CMK (cell line): ENCODE measurements at places on chromosomes 1 and 21.

DNA sequence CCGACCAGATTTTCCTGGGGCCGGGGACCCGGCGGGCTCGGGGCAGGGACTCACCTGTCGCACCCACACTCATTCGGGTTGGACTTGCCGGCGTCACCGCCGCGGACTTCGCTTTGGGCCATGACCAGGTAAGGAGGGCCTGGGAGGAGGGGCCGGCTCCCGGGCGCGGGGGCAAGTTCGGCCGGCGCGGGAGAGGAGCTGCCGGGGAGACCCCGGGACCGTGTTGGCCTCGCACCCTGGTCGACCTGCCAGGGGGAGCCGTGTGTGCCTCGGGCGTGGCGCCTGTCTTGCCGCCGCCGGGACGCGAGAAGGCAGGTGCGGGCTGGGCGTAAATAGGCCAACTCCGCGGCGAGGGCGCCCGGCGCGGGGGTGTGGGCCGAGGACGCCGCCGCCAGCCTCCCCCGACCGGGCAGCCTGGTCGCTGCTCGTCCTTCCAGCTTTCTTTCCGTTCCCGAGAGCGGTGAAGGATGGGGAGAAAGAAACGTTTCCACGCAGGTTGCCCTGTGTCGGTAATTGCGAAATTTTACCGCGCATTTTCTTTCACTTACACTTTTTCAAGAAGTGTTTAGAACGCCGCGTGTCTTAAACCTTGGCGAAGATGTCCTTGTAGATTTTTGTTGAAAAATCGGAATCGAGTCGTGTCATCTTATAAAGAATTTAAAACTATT is 558 bp downstream of the USP1 start:
- no peak for DNase-seq

DNA sequence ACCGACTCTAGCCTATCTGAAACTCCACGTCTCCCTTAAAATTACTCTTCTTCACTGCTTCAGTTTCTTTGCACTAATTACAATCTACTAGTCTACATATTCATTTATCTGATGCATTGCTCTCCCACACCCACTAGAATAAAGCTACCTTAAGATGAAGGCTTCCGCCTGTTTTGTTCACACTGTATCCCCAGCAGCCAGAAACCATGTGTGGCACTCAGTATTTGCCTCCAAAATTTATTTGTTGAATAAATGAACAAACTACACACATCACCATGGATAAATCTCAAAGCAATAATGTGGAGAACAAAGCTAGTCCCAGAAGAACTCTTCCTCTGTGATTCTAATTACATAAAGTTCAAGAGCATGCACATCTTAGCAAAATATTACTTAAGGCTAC is 95.7 kb downstream of the DSCAM start:
- no peak for DNase-seq

DNA sequence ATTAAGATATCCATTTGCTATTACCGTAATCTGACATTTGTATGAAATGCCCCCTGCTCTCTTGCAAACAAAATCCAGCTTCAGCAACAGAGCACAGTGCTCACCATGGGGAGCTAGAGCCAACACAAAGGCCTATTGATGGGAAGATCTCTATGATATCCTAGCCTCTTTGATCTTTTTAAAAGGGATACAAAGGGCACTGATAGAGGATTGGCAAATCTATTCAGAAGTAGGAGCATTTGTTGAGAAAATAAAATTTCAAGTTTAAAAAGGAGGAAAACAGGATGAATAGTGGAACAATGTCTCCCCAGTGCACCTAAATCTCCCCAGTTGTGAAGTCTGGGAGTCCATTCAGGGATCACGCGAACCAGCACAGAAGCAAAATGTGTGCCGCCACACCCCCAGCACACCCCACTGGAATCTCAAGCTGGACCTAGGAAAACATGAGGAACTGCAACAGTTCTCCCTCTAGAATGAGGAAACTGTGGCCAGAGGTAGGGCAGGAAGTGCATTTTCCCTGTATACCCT is 32.2 kb downstream of the MRAP start:
- DNase-seq: no peak

DNA sequence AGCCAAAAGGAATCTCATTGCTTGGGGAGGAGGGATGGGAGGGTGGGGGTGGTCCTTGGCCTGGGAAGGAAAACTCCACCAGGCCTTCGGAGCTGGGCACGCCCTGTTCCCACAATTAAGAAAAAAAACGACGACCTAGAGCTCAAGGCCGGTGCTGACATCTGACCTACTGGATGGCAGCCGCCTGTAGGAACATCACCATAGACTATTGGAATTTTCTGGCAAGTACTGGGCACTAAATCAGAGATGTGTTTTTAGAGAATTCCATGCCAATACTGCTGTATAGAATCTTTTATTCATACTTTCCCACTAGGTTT is 729 bp downstream of the NADK start:
- peak; percentile 39 for DNase-seq

- peak; percentile 64 for DNase-seq
Observed at GRCh38 chr1:11681071-11681771, at the start of gene MAD2L2. TSS of gene MAD2L2 (minus strand) at chr1:11681148. CDS start at chr1:11680601, 547 bp downstream.

- peak; percentile 82 for DNase-seq
Observed at GRCh38 chr1:204507317-204508105, 8.7 kb upstream of the MDM4 start.

- no peak for DNase-seq
Observed at GRCh38 chr1:89725011-89725370, 92.1 kb downstream of the LRRC8C start.

DNA sequence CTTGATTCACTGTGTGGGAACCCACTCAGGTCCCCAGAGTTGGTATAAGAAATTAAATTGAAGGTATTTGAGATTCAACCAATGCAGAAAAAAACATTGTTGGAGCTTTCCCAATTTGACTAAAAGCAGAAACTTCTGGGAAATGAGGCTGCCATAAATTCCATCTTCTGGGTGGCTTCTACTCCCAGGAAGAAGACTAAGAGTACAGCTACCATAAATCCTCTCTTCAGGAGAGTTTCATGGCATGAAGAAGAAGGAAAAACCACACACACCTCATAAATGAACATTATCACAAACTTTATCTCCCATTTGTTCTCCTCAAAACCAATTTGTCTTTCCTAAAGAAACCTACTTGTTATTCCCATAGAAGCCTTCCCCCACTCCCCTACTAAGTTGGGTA is 283.9 kb downstream of the DPYD start:
- DNase-seq: no peak

DNA sequence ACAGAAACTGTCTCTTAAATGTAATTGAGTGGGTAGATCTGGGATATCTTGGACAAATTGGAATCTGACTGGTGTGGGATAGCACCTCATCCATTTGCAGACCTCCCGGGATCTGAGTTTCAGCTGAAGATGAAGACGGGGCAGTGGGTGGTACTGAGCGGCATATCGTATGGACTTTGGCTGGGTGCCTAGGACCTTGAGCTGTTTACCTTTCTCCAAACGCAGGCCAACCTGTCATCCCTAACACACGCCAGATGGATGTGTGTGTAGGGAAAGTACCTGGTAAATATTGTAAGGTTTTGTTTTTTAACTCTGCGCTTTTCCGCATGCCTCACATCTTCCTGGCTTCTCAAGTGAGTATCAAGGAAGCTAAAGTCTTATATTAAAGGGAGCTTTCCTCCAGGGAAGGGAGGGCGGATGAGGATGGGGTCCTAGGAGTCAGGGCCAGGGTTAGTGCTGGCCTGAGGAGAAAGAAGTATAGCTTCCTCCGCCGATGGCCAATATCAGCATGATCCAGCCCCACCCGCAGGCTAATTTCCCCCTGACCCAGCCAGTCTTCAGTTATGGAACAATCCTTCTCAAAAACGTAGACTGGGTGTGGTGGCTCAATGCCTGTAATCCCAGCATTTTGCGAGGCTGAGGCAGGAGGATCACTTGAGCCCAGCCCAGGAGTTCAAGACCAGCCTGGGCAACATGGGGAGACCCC is 26.2 kb downstream of the ATP8B2 start:
- DNase-seq: no peak

DNA sequence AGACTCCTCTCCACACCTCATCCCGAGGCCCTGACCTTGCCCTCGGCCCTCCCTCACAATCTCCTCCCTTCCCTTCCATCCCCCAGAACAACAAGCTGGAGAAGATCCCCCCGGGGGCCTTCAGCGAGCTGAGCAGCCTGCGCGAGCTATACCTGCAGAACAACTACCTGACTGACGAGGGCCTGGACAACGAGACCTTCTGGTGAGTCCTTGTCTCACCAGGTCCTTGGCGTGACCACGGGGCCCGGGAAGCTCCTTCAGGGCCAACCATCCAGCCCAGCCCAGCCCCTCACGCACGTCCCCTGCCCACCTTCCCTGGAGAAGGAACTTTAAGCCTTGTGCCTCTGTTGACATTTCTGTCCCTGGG is 15.6 kb downstream of the PODN start:
- DNase-seq: no peak

DNA sequence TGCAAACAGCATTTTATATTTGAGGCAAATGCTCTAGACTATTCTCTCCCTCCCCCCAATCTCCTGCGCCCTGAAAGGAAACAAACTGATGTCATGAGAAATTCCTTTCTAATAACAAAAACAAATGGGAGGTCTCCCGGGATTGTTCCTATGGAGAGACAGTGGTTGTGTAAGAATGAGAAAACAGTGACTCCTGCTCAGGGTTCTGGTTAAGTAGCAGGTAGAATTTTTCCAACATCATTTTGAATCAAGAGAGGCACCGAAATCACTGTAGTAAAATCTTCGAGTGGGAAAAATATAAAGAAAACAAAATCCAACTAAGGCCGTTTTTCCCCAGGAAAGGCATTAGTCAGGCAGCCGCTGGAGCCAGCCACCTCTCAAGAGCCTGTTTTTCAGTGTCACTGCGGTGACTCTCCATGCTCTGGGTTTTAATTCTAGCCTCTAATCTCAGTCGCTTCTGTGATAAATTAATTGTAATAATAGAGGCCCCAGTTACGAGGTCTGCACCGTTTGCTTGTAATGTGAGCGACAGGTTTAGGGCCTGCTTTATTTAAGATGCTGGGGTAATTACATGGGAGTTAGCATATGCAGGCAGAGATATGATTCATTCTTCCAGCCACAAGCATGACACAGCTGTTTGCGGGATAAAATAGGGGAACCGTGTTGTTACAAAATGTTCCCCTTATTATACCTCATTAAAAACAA is 80.3 kb downstream of the RNF220 start:
- peak; percentile 75 for DNase-seq

DNA sequence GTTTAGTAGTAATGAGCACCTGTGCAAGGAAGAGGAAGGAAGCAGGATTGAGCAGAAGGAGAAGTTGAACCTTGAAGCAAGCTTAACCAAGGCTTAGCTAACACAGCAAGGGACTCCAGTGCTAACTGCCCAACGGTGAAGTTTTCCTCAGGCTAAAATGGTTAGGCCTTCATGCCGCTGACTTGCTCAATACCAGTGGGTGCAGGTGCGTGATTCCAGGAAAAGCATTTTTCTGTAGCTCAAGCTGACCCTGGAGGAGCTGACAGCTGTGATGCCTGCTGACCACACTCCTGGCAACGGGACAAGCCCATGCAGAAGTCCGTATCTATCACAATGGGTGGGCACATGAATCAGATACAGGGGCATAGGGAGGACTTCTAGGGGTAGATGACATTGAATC is 76.5 kb upstream of the FGGY start:
- no peak for DNase-seq

DNA sequence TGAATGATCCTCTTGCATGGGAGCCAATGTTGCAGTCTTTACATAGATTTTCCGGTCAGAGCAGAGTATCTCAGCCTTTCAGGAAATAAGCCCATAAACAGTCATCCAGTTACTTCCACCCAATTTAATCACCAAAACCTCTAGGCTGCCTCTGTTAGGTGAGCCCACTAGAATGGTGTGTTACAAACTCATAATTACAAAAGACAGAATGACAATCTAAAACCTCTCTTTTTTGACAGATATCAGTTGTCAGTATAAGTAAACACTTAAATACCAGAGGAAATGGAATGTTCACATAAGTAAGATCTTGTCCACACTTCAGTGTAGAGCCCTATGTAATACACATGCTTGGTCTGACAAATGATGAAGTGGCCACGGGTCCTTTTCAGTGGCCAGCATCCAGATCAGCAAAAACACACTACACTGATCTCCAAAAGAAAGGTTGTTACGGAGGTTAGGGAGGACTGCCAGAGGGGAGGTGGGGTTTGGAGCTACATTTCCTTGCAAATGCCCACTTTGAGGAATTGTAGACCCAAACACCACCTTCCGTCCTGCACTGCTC is 71.3 kb upstream of the FBXO28 start:
- DNase-seq: no peak

- no peak for DNase-seq
Observed at GRCh38 chr21:37264808-37265207, 2.3 kb downstream of the VPS26C start.

DNA sequence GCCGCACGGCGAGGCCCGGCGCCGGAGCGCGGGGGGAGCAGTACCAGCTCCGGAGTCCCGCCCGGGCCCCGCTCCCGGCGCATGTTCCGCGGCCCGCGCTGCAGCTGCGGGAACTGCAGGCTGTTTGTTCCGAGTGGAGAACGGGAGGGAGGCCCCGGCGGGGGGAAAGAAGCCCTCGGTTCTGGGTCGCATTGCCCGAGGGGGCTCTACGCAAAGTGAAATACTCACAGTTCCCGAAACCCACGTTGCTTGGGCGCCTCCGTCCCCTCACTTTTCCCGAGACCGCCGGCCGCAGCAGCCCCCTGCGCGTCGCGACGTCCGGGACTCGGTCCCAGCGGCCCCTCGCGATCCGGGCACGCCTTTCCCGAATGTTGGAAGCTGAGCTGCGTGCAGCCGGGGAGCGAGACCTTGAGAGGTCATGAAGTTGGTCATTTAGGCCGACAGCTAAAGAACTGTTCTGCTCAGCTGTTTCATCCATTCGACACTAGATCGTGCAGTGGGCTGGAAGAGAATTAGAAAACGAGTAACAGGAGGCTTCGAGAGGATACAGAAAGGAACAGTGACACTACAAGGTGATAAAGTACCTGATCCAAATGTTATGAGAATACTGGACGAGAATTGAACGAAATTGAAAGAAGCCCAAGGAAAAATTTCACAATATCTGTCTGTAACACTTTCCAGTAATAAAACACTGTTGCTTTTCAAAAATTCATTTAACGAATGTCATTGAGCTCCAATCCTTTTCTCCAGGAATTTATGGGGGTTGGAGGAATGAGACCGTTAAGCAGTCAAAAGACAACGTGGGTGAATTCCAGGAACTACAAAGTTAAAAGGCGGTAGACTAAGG is 657 bp upstream of the LIN9 start:
- no peak for DNase-seq

GRCh38 chr1:11473491-11474034 is 5.4 kb upstream of the DISP3 start:
- peak; percentile 12 for DNase-seq
